Left ventricle myocardium superior (tissue), 1 donor: ENCODE measurements at places on chromosomes 1 and 21.

GRCh38 chr1:28886731-28887418, 27.5 kb upstream of the EPB41 start:
- peak; percentile 91 for DNase-seq

DNA sequence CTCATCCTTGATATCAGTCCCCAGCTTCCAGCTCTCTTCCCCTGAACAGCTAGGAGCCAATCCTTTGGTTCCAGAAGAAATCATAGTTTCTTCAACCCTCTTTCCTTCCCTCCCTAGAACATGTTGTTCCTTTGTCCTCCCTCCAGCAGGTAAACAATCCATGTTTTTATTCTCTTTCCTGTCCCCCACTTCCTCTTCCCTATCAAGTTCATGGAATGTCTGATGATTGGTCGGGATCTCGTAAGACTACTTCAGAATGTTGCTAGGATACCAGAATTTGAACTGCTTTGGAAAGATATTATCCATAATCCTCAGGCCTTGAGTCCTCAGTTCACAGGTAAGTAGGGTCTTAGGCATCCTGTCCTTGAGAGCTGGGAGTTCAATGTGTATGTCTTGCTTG, 23.1 kb upstream of the SLC27A3 start:
- DNase-seq = no peak

- no peak for DNase-seq
These were observed 322 bp downstream of the TFB2M start for GRCh38 chr1:246565751-246566127.

DNA sequence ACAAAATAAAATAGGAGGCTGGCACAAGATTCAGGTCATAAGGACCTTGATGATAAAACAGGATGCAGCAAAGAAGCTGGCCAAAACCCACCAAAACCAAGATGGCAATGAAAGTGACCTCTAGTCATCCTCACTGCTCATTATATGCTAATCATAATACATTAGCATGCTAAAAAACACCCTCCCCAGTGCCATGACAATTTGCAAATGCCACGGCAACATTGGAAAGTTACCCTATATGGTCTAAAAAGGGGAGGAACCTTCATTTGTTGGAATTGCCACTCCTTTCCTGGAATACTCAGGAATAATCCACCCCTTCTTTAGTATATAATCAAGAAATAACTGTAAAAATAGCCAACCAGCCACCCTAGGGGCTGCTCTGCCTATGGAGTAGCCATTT, 108.8 kb upstream of the GRIK1 start:
- no peak for DNase-seq

GRCh38 chr21:42614811-42615351, 38.5 kb upstream of the PDE9A start:
- DNase-seq = no peak

DNA sequence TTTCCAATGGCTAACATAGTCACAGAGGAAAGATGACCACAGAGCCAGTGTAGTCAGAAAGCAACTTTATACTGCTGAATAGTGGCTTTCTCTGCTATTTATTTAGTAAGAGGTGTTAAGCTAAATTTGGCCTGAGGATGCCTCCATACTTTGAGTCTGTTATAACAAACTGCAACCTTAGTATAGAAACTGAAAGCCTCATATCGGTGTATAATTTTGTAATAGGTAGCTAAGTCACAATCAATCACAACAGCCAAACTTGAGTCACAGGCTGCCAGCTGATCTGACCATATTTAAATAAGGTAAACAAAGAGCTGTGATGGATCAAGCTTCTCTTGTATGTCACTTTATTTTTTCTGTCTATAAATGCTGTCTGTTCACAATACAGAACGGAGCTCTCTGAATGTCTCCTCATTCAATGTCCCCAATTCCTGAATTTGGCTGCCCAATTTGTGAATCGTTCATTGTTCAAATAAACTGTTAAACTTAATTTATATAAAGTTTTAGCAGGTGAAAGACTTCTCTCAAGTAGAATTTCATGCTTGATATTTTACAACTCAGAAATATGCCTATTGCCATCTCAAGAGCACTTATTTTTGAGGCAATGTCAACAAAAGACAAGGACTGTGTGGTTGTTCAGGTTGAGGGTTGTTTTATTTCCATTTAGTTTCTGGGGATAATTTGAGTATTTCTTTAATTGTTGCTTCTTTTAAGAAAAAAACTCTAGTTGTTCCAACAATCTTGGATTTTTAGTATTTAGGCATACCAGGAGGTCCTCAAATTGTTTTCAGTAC, 339.7 kb upstream of the B3GALT2 start:
- no peak for DNase-seq

DNA sequence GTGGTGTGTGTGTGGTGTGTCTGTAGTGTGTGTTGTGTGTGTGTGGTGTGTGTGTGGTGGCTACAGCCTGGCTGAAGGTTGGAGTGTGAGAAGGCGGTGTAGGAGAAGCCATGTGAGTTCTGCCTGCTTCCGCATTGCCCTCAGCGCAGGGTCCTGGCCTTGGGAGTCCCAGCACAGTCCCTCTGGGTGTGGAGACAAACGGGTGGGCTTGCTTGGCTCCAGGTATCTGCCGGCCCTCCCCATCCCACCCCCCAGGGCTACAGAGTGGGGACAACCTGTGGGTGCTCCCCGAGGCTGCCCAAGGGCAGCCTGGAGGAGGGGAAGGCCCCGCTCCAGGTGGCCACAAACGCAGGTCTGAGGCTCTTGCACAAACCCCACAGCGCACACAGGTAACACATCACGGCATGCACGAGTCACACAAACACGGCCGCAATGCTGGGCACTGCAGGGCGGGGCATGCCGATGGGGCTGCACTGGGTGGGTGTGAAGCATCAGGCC, 31.7 kb upstream of the ADARB1 start:
- no peak for DNase-seq

GRCh38 chr1:91779548-91780021, 106.4 kb downstream of the TGFBR3 start:
- no peak for DNase-seq

- DNase-seq = no peak
These were observed 345.7 kb upstream of the RUNX1 start for GRCh38 chr21:35394634-35395369.

DNA sequence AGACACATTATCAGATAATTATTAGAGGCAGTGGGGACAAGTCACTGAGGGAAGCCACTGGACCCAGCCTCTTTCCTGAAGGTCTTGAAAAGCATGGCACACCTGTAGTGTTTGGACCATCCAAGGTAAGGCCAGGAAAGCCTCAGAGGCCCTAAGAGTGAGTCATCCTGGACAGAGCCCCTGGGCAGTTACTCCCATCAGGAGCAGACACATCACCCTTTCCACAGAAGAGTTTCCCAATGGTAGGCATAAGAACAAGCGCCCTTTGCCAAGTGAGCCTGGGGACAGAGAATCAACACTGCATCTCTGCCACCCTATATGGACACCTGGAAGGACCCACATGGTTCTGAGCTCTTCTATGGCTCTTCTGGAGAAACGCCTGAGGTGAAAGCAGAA, 136.0 kb downstream of the PLXNA2 start:
- DNase-seq = no peak

- DNase-seq = no peak
These were observed 1119.5 kb downstream of the PLA2G4A start for GRCh38 chr1:187948170-187948794.

DNA sequence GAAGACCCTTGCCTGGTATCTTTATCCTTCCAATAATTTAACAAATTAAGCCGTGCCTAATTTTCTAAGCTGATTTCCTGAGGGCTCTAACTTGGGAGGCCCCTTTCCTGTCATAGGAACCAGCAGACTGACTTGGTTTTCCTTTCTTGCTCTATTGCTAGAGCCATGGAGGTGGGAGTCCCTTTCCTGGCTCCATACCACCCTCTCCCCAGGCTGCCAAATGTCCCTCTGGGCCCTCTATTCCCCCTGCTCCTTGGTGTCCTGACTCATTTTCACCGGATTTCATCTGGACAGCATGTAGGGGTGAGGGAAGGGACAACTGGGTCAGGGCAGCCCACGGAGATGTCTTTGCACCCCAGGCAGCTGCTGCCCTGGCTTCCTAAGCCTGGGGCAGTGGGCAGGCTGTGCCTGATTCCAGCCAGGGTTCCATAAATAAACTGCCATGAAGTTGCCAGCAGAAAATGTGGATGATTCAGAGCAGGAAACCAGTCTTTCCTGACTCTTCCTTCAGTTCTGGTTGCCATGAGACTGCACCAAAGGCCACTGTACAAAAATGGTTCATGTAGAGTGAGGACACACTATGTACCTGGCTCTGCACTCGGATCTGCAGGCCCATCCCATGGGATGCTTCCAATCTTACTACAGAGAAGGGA, 38.0 kb upstream of the SERBP1 start:
- no peak for DNase-seq

DNA sequence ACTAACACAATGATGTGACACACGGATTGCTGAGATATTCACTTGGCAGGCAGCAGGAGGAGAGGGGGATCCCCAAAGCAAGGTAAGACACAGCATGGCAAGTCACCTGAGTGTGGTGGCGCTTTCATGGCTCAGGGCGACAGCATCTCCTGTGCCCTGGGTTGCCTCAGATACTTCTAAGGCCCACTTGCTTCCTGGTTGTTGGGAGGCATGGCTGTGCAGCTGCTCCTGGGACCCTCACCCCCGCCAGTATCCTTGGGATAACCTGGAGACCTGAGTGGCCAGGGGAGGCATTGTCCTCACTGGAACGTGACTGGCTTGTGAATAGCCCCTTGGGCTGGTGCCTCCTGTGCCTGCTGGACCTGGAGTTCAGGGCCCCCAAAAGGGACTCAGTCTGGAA, 69.8 kb downstream of the STUM start:
- DNase-seq = no peak

DNA sequence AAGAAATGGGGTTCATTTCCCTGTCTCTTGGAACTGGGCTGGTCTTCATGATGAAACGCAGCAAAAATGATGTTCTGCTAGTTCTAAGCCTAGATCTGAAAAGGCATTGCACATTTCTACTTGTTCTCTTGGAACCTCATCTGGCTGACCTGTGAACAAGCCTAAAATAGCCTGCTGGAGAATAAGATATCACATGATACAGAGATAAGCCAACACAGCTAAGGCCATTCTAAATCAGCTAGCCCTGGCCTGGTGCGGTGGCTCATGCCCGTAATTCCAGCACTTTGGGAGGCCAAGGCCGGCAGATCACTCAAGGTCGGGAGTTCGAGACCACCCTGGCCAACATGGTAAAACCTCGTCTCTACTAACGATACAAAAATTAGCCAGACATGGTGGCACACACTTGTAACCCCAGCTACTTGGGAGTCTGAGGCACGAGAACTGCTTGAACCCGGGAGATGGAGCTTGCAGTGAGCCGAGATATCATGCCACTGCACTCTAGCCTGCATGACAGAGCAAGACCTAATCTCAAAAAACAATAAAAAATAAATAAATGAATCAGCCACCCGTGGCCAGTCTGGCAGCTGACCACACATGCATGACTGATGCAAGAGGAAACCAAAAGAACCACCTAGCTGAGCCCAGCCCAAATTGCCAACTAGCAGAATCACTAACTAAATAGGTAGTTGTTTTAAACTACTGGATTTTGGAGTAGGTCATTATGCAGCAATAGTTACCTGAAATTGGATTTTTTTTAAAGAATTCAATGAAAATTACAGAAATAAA, 18.0 kb downstream of the CD244 start:
- no peak for DNase-seq

DNA sequence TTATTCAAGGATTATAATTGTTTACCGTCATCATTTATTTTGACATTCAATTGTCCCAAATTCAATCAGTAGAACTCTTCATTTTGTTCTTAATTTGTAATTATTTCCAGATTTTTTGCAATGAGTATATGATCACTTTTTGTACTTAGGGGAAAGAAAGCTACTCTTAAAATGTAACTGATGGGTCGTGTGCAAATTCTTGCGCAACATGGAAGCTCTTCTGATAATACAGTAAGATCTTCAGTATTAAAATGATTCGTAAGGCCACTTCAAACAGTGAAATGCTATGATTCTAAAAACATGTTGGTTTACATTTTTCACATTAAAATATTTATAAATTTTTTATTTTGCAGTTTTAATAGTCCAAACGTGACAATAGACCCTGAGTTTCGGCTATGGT, 63.4 kb downstream of the LBR start:
- DNase-seq = no peak

- DNase-seq = peak; percentile 71
These were observed 16.0 kb downstream of the OR2T11 start for GRCh38 chr1:248618878-248619277.

DNA sequence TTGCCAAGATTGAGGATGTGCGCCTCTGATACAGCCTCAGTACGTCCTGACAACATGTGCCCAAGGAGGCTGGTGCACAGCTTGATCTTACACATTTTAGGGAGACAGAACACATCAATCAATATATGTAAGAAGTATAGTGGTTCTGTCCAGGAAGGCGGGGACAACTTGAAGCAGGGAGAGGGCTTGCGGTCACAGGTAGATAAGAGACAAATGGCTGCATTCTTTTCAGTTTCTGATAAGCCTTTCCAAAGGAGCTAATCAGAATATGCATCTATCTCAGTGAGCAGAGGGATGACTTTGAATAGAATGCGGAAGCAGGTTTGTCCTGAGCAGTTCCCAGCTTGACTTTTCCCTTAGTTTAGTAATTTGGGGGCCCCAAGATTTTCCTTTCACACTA, 10.2 kb downstream of the DHCR24 start:
- no peak for DNase-seq

DNA sequence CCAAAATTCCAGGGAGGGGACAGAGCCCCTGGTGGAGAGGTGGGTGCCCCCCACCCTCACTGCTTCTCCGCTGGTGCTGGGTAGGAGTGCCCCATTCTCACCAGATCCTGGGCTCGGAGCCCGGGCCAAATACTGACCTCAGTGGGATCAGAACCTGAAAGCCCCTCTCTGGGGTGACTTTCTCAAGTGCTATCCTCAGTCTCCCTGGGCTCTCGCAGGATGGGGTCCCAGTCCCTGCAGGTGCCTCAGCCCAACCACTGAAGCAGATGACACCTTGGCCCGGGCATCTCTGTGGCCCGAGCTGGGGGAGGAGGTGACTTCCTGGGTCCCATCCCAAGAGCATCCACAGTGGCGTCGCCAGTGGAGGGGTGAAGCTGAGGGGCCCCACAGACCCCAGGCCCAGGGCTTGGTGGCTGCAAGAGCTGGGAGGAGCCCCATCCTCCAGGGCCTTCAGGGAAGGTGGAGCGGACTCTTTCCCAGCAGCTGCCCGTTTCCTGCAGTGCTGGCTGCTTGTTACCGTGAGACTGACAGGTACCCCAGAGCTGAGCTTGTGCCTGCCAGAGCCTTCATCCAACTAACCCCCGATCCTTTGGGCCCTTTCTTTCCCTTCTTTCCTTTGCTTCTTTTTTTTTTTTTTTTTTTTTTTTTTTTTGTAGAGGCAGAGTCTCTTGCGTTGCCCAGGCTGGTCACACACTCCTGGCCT, 3.9 kb upstream of the FNDC10 start:
- DNase-seq = no peak

GRCh38 chr1:82269431-82269830, 468.7 kb downstream of the ADGRL2 start:
- no peak for DNase-seq

DNA sequence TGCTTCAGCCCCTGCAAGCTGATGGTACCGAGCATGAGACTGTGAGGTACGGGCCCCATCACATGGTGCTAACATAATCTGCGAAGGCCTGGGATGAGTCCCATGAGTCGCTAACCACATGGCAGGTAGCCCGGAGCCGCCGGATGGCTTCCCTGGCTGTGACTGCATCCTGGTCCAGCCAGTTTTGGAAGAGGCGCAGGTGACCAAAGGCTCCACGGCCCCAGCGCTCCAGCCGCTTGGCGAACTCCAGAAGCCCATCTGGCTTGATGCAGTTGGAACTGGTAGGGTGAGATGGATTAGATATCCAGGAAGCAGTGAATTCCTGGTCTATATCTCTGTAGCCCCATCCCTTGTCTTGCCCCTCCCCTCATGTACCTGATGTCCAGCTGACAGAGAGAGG, 24.6 kb downstream of the LRRC41 start:
- DNase-seq = peak; percentile 46

- DNase-seq = no peak
These were observed 5.0 kb downstream of the SUCO start for GRCh38 chr1:172537827-172538391.
